Cardiac muscle cell (in vitro differentiated cells and primary cell): ENCODE measurements at places on chromosomes 1 and 21. TPM values are rescaled to one million over a fixed set of nuclear protein-coding genes. Genes with fewer than 3 reads are reported as not detected.

Gene NBPF15
- 18.5 and 23.9 TPM in 2 replicates for total RNA-seq

Gene NUP210L
- total RNA-seq, result 0.18 TPM in 1 of 2 replicates, not detected in the other

DNA sequence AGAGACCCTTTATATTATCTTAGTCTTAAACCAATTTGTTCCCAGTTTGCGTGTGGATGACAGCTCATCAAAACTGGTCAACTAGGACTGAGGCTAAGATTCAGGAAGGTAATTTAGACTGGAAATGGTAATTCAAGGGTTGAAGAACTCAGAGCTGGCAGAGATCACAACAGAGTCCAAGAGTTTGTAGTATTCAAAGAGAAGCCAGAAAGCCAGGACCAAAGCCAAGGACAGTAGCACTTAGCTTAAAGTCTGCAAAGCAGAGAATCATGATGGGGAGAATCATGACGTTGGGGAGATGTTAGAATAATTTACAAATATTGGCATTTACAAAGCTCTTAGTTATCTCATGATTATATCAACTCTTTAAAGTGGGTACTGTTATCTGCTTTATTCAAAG, 32.6 kb downstream of the RNF11 start:
- no peaks in the 10 kb centered on the region for H3K4me1 ChIP-seq
- H3K27ac ChIP-seq, result peak overlapping the region; percentile 38
- no peak overlapping the region for H3K4me3 ChIP-seq
- no peaks in the 10 kb centered on the region for H3K27me3 ChIP-seq

Gene IL10RB
- 7.5 and 8.4 TPM in 2 replicates for total RNA-seq

Gene S100A7
- not detected in 2 replicates for total RNA-seq

GRCh38 chr1:37477946-37478345, 3.6 kb downstream of the ZC3H12A start:
- H3K4me1 ChIP-seq, result peaks cover 8% of the 10 kb centered on the region
- H3K4me3 ChIP-seq, result no peak overlapping the region
- no peak for DNase-seq

DNA sequence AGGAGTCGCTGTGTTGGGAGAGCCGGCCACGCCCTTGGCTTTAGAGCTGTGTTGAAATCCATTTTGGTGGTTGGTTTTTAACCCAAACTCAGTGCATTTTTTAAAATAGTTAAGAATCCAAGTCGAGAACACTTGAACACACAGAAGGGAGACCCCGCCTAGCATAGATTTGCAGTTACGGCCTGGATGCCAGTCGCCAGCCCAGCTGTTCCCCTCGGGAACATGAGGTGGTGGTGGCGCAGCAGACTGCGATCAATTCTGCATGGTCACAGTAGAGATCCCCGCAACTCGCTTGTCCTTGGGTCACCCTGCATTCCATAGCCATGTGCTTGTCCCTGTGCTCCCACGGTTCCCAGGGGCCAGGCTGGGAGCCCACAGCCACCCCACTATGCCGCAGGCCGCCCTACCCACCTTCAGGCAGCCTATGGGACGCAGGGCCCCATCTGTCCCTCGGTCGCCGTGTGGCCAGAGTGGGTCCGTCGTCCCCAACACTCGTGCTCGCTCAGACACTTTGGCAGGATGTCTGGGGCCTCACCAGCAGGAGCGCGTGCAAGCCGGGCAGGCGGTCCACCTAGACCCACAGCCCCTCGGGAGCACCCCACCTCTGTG, 4.7 kb downstream of the C1orf35 start:
- H3K27me3 ChIP-seq, result no peaks in the 10 kb centered on the region
- no peak overlapping the region for H3K27ac ChIP-seq
- no peak for DNase-seq
- peaks cover 27% of the 10 kb centered on the region for H3K36me3 ChIP-seq
- H3K4me3 ChIP-seq, result no peak overlapping the region

DNA sequence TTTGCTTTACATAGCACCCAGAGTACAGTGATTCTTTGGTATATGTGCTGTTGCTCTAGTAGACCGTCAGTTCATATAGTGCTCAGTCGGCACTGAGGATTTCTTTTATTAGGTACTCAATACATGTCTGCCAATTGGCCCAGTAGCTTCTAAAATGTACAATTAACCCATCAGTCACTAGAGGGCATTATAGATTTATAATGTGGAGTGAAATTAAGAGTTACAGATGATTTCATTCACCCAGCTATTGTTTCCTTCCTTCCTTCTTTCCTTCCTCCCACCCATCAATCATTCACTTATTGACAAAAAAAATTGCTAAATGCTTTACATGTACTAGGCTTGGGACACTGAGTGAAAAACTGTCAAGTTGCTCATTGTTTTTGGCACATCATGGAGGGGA, 263.6 kb upstream of the USP24 start:
- no peak overlapping the region for H3K27ac ChIP-seq
- no peaks in the 10 kb centered on the region for H3K36me3 ChIP-seq
- H3K4me3 ChIP-seq, result no peak overlapping the region

- H3K36me3 ChIP-seq, result no peaks in the 10 kb centered on the region
- H3K4me1 ChIP-seq, result peaks cover 14% of the 10 kb centered on the region
- no peak for DNase-seq
- no peaks in the 10 kb centered on the region for H3K27me3 ChIP-seq
- H3K4me3 ChIP-seq, result no peak overlapping the region
Measured at GRCh38 chr21:45300786-45301520, 13.3 kb upstream of the POFUT2 start.

DNA sequence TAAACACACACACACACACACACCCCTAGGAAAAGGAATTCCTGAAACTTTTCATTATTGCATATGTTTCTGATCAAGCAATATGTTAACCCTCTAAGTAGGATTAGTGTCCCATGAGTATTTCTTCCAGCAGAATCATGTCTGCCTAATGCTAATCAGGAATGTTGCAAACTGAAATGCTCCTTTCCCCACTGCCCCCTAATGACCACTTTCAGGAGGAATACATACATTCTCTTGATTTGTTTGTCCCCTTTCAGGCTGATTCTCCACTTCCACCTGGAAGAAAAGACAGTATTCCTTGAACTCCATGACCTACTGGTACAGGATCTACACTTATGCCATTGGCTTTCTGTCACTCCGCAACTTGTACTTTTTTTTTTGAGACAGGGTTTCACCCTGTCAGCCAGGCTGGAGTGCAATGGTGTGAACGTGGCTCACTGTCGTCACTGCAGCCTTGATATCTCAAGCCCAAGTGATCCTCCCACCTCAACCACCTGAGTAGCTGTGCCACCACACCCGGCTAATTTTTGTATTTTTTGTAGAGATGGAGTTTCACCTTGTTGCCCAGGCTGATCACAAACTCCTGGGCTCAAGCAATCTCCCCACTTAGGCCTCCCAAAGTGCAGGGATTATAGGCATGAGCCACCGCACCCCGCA, 56.7 kb downstream of the LRIG2 start:
- H3K36me3 ChIP-seq, result peaks cover 16% of the 10 kb centered on the region
- H3K4me1 ChIP-seq, result peaks cover 5% of the 10 kb centered on the region
- H3K4me3 ChIP-seq, result no peak overlapping the region
- no peaks in the 10 kb centered on the region for H3K27me3 ChIP-seq
- DNase-seq, result peak; percentile 9
- peak overlapping the region; percentile 18 for H3K27ac ChIP-seq

Gene OR10R2
- not detected in 2 replicates for total RNA-seq

DNA sequence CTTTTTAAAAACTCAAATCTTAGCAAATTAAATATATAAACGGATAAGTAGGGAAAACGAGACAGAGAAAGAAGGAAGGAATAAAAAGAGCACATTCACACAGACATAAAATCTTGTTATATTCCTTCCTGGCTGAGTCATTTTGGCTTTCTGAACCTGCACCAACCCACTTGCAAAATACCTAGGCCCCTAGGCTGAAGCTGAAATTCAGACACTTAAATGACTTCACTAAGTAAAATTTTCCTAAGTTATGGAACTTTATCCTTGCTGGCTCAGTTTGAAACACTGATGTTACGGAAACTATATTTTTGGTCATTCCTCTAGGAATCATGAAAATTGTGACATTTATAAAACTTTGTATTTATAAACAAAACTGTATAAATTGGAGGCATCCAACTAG, 462.8 kb upstream of the NFIA start:
- DNase-seq, result no peak
- H3K36me3 ChIP-seq, result no peaks in the 10 kb centered on the region
- no peaks in the 10 kb centered on the region for H3K27me3 ChIP-seq
- no peak overlapping the region for H3K4me3 ChIP-seq
- no peaks in the 10 kb centered on the region for H3K4me1 ChIP-seq

DNA sequence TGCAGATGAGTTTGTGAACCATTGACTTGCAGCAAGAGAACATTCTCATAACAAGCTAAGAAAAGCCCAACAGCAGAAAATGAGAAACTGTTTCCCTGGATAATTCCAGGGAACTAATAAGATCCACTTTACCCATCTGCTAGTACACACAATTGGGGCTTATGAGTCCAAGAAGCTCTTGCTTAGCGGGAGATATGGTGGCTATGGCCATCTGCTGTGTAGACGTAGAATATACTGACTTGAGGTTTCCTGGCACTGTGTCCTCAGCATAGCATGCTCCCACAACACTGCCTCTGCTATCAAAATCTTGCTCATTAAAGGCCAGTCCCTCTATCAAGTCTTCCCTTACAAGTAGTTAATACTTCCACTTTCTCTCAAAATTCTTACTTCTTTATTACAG, 6.8 kb upstream of the RXRG start:
- peaks cover 24% of the 10 kb centered on the region for H3K4me1 ChIP-seq
- H3K27ac ChIP-seq, result peak overlapping the region; percentile 70
- H3K36me3 ChIP-seq, result no peaks in the 10 kb centered on the region
- no peaks in the 10 kb centered on the region for H3K27me3 ChIP-seq

GRCh38 chr1:224160171-224160682, 22.8 kb upstream of the DEGS1 start:
- H3K27me3 ChIP-seq, result no peaks in the 10 kb centered on the region
- H3K4me1 ChIP-seq, result peaks cover 6% of the 10 kb centered on the region
- peak overlapping the region; percentile 34 for H3K27ac ChIP-seq

GRCh38 chr1:178725466-178726086, 532 bp downstream of the RALGPS2 start:
- H3K27ac ChIP-seq, result peak overlapping the region; percentile 94
- H3K4me1 ChIP-seq, result peaks cover 9% of the 10 kb centered on the region
- H3K36me3 ChIP-seq, result no peaks in the 10 kb centered on the region
- H3K27me3 ChIP-seq, result no peaks in the 10 kb centered on the region
- peak; percentile 62 for DNase-seq
- peak overlapping the region; percentile 94 for H3K4me3 ChIP-seq
